ENCODE measurements at places on chromosomes 5 and 9.

DNA sequence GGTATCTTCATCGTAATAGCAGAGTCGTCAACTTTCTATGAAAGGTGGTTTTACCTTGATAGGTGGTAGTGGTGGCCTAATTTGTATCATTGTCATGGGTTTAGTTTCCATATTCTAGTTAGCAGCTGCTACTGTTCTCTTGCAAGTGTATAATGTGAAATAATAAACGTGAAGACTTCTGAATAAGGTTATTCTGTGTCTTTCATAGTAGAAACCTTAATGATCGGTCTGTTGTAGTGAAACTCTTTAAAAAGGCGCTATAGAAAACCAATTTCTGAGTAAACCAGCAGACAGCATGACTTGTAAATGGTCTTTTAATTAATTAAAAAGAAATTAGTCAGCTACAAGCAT, 1.6 kb downstream of the SET start:
- no peak for DNase-seq

GRCh38 chr5:157109744-157110143, 900 bp upstream of the HAVCR2 start:
- DNase-seq, result no peak

DNA sequence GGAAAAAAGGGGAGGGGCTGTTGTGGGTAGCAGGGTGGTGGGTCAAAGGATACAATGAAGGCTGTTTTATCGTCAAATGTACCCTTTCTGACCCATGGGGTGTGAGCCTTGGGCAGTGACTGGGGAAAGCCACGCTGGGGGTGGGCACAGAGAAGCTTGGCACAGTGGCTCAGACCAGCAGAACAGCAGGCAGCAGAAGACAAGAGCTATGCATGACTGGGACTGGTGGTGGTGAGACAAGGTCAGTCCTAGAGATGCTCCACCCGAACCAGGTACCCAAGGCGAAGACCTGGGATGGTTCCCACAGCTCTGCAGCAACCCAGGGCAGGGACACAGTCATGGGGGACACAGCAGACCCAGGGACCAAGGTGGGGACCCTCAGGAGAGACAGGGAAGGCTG, 38.3 kb downstream of the BICD2 start:
- DNase-seq, result peak; percentile 27

- no peak for DNase-seq
Measured at GRCh38 chr5:122333564-122333963, 21.5 kb downstream of the SNCAIP start.

GRCh38 chr5:93800988-93801811, 59.8 kb upstream of the POU5F2 start:
- no peak for DNase-seq

DNA sequence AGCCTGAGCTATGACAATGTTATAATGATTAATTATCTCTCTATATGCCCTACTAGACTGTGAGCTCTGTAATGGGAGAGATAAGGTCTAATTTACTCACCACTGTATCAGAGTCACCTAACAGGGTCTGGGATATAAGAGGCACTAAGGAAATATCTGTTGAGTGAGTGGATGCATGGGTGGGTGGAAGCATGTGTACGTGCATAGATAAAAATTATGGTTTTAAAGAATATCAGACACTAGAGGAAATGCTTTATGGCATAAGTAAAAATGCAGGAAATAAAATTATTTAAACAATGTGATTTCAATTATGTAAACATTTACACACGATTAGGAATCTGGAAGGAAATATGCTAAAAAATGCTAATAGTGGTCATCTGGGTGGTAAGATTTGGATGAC, 137.8 kb downstream of the SPOCK1 start:
- DNase-seq, result no peak

DNA sequence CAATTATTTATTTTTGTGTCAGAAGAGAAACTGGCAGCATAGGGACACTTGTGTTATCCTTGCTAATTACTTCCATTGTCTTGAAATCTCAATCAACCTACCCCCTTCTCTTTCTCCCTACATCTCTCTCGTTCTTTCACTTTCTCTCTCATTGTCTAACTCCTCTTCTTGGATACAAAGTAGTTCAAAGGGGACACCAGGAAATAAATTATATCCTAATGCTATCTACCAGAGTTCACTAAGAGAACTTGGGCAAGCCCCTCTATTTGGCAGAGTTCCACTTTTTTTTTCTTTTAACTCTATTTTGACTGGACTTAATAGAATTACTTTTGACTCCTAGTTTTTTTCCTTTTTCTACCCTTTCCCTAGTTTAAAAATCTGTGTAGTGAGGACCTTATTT, 102.2 kb downstream of the MEF2C start:
- no peak for DNase-seq

- no peak for DNase-seq
Measured at GRCh38 chr9:12989669-12990068, 214.8 kb downstream of the LURAP1L start.

DNA sequence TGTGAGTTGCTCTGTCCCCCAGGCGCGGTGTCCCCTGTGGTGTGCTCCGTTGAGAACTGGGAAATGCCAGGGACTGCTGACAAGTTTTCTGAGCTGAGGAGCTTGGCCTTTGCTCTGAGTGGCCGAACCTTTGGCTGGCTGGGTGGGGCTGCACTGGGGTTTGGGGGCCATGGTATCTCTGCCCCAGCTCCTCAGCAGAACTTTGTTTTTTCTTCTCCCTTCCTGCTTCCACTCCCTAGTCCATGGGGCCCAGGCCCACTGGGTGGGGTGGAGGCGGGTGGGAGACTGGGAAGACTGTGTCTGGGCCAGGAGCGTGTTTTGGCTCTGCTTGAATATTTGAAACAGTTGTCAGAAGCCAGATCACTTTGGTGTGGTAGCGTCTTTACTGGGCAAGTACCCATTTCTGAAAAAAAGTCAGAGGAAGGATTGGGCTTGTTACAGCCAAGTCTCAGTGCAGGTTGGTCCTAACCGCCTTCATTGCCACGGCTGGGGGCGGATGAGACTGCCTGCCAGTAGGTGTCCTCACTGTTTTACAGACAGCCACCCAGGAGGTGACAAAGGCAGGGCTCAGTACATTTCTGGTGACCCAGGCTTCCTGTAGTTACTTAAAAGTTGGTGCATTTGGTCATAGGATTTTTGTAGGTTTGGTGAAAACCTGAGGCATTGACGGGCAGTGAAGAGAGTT, 92.7 kb downstream of the DAB2IP start:
- DNase-seq, result peak; percentile 59

GRCh38 chr5:37840053-37841034, 503 bp upstream of the GDNF start:
- DNase-seq, result no peak

DNA sequence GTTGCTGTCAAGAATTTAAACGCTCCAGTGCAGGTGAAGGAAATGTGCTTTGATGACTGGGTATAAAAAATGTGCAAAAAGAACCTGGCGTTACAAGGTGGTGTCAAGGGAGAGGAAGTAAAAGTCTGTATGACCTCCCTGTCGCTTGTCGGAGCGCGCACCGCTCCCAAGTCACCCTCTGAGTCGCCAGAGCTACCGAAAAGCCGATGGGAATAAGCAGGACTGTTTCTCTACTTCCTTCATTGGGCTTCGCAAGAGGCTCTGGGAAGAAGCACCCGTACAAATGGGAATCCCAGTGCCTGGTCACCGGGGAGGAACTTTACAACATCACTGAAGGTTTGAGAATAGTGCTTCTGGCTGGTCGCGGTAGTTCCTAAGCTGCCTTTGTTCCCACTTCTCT, 1.3 kb upstream of the DMRT2 start:
- no peak for DNase-seq

DNA sequence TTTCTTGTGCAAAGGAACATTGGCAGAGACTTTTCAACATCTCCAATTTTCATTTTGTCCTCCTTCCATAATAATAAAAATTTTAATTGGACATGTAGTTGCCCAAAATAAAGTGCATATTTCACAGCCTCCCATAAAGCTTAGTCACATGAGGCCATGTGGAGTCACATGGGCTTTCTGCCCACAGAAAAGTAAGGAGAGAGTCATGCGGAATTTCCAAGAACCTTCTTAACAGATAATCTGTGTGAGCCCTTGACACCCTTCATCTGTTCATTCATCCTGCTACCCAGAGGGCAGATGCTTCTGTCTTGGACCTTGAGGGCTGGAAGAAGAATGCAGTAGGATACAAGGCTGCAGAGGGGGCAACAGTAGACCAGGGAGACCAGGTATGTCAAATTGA, 60.7 kb downstream of the APTX start:
- no peak for DNase-seq

DNA sequence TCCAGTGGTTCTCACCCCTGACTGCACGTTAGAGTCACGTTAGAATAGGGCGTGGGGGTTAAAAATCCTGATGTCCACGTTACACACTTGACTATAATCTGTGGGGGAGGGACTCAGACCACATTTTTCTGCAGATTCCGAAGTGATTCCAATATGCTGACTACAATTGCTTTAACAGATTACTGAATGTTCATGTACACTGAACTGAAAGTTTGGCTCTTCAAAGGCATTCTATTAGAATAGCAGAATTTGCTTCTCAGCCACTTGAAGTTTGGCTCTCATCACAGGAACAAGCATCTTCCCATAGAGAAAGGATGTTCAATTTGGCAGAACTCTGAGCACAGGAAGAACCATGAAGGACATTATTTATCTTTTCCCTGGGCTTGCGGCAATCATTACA, 84.5 kb downstream of the HAPLN1 start:
- no peak for DNase-seq

DNA sequence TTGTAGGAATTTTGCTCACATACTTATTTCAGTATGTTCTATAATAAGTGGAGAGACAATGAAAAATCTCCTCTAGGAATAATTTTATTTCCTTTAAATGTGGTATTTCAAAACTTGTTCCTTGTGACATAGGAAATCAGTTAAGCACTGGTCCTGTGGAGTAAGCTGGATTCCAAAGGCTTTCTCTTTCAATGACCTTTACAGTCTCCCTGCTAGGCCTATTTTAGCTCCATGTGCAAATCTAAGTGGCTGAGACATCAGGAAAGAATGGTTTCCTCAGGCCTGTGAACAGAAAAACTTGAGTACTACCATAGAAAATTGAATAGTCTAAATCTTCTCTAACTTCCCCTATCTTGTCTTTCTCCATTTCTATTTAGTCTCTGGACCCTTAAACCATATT, 514.2 kb upstream of the TLE4 start:
- no peak for DNase-seq

DNA sequence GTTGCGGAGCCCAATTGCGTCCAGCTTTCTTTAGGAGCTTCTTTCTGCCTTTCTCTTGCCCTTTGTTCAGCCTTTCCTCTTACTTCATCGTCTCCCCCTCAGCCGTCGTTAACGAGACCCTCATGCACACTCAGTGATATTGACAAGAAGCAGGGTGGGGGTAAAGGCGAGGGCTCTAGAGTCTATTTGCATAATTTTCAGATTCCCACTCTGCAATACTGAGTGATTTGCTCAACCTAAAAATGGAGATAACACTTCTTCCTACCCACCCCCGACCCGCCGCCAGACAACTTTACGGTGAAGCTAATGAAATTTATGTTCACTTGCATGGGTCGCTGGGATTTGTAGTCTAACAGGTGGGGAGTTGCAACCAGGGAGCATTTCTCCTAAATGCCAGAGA, 1.3 kb upstream of the TBC1D2 start:
- no peak for DNase-seq

Measured in liver (tissue), 10 donors.